ENCODE measurements at places on chromosomes 2 and 18.

GRCh38 chr2:240507778-240508251, 50.0 kb downstream of the ANKMY1 start:
- no peak for DNase-seq

- no peak for DNase-seq
These were observed 25.8 kb downstream of the ITGB6 start for GRCh38 chr2:160174322-160174721.

DNA sequence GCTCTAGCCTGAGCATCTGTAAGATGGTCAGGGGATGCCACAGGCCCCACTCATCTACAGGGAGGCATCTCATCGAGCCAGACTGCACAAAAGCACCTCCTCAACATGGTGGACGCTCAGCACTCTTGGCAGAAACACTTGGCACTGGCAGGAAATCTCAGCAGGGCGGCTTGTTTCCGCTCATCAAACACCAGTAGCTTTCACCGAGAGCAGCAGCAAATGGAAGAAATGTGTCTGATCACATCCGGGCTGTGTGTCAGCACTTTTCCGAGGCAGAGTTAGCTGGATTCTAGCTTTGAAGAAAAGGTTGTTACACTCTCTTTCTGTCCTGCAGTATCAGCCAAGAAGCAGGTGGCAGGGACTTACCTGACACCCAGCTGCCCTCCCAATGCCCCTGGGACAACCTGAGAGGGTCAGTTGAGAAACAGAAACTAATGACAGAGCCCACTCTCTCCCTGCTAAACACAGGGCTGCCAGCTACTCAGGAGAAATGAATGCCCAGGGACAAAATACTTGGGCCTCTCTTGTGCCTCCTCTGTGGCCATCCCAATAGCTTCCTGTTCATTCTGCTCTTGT, 68.9 kb upstream of the FZD7 start:
- DNase-seq, result no peak

GRCh38 chr2:183898641-183899040, 699.7 kb upstream of the ZNF804A start:
- no peak for DNase-seq

DNA sequence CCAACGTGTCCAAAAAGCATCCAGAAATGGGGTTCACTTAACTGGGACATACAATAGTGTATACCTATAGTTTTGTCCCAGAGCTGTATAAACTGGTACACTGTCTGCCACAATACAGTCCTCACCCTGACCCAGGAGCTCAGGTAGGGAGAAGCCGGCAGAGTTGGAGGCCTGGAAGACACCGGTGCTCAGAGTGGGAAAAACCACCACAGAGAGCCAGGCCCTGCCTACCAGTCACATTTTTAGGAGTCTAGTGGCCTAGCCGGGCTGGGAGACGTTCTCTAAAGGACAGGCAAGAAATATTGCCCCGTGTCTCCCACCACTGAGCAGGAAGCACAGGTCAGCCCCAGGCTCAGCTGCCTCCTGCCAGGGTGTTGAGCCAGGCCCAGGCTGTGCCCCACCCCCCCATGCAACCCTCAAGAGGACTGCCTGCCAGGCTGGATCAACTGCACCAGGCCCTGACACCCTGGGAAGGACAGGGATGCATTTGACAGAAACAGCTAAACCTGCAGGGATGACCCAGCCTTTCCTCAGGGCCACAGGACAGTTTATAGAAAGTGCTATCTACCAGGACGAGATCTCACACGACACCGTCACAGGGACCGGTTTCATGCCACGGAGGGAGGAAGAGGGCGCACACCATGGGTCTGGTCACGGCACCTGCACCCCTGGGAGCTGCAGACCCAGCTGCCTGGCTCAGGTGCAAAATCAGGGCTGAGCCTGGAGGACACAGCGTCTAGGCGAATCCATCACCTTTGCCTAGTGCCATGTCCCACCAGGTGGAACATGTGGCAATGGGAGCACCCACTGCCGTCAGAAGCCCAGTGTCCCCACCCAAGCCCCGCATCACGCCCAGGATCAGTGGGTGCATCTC, 89.9 kb downstream of the TMEM18 start:
- no peak for DNase-seq

- no peak for DNase-seq
These were observed 8.0 kb downstream of the HAAO start for GRCh38 chr2:42784204-42784880.

Data from AG09319 (cell line).